ENCODE measurements at places on chromosomes 6 and 20. TPM values are rescaled to one million over a fixed set of nuclear protein-coding genes. Genes with fewer than 3 reads are reported as not detected.

The RIPOR3 gene
- 0.06 TPM for polyA plus RNA-seq

The MAN1A1 gene
- not detected for polyA plus RNA-seq

The C20orf141 gene
- polyA plus RNA-seq, result 0.54 TPM

The ZC2HC1B gene
- not detected for polyA plus RNA-seq

The DLL1 gene
- polyA plus RNA-seq, result 0.04 TPM

The GMPR gene
- polyA plus RNA-seq, result 0.53 TPM

The TXLNB gene
- not detected for polyA plus RNA-seq

The DPPA5 gene
- polyA plus RNA-seq, result not detected

The LY6G5B gene
- 9.0 TPM for polyA plus RNA-seq

The OR2H1 gene
- polyA plus RNA-seq, result not detected

The PARD6B gene
- 3.1 TPM for polyA plus RNA-seq

The LY6G5C gene
- 1.9 TPM for polyA plus RNA-seq

The MICB gene
- 5.9 TPM for polyA plus RNA-seq

The MEP1A gene
- polyA plus RNA-seq, result not detected

The PHIP gene
- 7.2 TPM for polyA plus RNA-seq

The HLA-DOA gene
- polyA plus RNA-seq, result not detected

The SLC16A10 gene
- 0.44 TPM for polyA plus RNA-seq

The CALHM5 gene
- polyA plus RNA-seq, result 0.12 TPM

The STX11 gene
- 0.36 TPM for polyA plus RNA-seq

The NR2E1 gene
- not detected for polyA plus RNA-seq

Measured in A549 (cell line).